ENCODE measurements at places on chromosomes 2 and 18.

DNA sequence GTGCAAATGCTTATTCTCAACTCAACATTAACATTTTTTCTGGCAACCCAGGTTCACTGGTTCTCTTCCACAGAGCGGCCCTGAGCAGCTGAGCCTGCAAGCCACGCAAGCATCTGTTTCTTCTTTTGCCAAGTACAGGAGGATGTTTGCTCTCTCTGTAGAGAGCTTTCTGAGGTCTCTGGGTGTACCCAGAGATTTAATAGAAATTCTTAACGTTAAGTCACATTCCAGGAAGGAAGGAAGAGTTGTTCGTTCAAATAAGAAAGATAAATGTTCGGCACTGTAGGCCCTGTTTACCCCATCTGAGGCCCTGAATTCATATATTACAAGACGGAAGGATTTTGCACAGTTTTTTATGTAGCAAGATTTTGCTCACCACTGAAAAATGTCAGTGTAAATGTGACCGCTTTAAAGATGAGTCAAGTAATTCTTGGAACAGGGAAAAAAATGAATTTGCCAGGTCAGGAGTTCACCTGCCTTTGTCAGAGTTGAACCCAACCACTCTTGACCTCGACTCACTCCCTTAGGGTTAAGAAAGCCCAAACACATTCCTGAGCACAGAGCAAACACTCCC, 30.1 kb downstream of the KCTD18 start:
- DNase-seq, result peak; percentile 73
- H3K27ac ChIP-seq, result peak overlapping the region; percentile 62
- no peaks in the 10 kb centered on the region for H3K27me3 ChIP-seq
- H3K4me3 ChIP-seq, result no peak overlapping the region

DNA sequence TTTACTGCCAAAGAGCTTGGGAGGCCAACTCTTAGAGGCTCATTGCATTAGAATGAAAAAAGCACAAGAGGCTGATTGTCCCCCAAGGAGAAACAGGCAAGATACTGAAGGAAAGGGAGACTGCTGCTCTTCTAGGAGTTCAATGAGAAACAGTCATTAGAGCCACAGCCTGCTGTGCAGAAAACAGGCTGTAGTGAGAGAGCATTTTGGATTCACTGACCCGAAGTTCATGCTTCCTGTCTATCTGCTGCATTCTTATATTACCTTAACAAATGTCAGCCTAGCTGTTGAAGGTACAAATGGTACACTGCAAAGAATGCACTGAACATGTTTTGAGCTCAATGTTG, 423.3 kb downstream of the SETBP1 start:
- DNase-seq, result no peak
- H3K4me3 ChIP-seq, result no peak overlapping the region
- no peaks in the 10 kb centered on the region for H3K36me3 ChIP-seq
- peaks cover 10% of the 10 kb centered on the region for H3K4me1 ChIP-seq
- H3K27ac ChIP-seq, result no peak overlapping the region
- no peaks in the 10 kb centered on the region for H3K27me3 ChIP-seq

- H3K4me1 ChIP-seq, result no peaks in the 10 kb centered on the region
- no peaks in the 10 kb centered on the region for H3K27me3 ChIP-seq
- DNase-seq, result peak; percentile 77
- H3K36me3 ChIP-seq, result no peaks in the 10 kb centered on the region
- H3K4me3 ChIP-seq, result no peak overlapping the region
Observed at GRCh38 chr18:43049021-43049420, 66.5 kb downstream of the RIT2 start.

DNA sequence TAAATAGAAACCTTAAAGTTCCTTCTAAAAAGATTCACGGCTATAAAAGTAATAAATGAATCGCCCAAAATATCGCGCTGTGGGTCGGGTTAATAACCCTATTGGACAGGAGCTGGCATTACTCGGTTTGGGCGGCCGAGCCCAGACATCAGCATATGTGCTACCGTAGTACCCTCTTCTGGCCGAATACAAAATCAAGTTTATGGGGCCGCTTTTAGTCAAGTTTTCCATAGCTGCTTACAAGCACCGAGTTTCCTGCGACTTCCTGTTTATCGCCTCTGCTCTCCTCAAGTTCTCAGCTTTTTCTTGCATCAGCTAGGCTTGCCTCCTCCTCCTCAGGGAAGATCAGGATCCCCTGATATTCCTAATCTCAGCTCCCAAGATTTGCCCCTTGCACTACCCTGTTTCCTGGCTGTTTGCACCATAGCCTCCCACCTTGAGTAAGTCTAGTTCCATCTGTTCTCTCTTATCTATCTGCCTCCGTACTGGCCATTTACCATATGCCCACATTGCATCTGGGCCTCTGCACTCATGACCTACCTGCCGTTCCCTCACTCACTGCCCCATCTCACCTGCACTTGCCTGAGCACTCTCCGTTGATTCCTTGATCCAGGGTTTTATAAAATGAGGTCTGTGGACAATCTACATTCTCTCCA, 56.1 kb downstream of the SLC35F5 start:
- H3K27ac ChIP-seq, result no peak overlapping the region
- H3K27me3 ChIP-seq, result no peaks in the 10 kb centered on the region
- H3K36me3 ChIP-seq, result no peaks in the 10 kb centered on the region
- no peaks in the 10 kb centered on the region for H3K4me1 ChIP-seq

DNA sequence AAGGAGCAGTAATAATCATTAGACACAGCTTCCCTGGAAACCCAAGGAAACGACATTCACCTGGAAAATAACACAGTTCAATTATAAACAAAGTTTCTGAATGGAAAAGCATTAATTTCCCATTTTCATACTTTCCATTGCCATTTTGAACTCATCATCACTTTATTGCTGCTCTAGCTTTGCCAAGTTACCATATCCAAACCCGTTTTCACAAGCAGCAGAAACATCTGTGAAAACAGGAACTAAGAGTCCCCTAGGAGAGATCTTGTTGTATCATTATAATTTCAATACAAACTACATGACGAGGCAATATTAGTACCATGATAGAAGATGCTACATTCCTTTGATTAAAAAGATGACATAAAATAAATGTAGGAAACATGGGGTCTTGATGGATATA, 597.0 kb upstream of the NRXN1 start:
- H3K4me3 ChIP-seq, result no peak overlapping the region
- no peak for DNase-seq
- no peak overlapping the region for H3K27ac ChIP-seq
- H3K27me3 ChIP-seq, result no peaks in the 10 kb centered on the region

All from astrocyte (in vitro differentiated cells and primary cell).